A549 treated with GW870086 at 1 μM for 4 hours (cell line): ENCODE measurements at places on chromosomes 6 and 20. TPM values are rescaled to one million over a fixed set of nuclear protein-coding genes. Genes with fewer than 3 reads are reported as not detected.

Gene EDEM2
- 45.7 to 58.4 TPM (median 54.9 TPM) in 5 replicates for total RNA-seq

Gene CST2
- total RNA-seq, result 0.19 to 0.43 TPM (median 0.27 TPM) in 4 of 5 replicates, not detected in the other

Gene OLIG3
- not detected in 5 replicates for total RNA-seq

Gene GPR63
- 0.32 to 0.65 TPM (median 0.42 TPM) in 5 replicates for total RNA-seq

Gene ISM1
- 0.14 to 0.27 TPM (median 0.24 TPM) in 5 replicates for total RNA-seq

Gene PTPRK
- 12.1 to 16.2 TPM (median 15.3 TPM) in 5 replicates for total RNA-seq

Gene SLC22A3
- 40.2 to 51.2 TPM (median 47.9 TPM) in 5 replicates for total RNA-seq

Gene GCNT2
- 5.6 to 7.5 TPM (median 6.3 TPM) in 5 replicates for total RNA-seq

Gene ADAM33
- total RNA-seq, result 0.05 to 0.13 TPM (median 0.07 TPM) in 3 of 5 replicates, not detected in the others

Gene BPIFB4
- total RNA-seq, result not detected in 5 replicates

Gene GRIK2
- 0.13 to 0.47 TPM (median 0.39 TPM) in 5 replicates for total RNA-seq

Gene VSTM2L
- 11.0 to 15.4 TPM (median 13.0 TPM) in 5 replicates for total RNA-seq

Gene BNIP5
- 0.06 TPM in 1 of 5 replicates, not detected in the others for total RNA-seq

Gene CLDN20
- not detected in 5 replicates for total RNA-seq

Gene FOXF2
- 17.4 to 22.0 TPM (median 21.4 TPM) in 5 replicates for total RNA-seq

Gene PAX1
- not detected in 5 replicates for total RNA-seq
